Inflammatory macrophage (primary cell): ENCODE measurements at places on chromosomes 2 and 18.

DNA sequence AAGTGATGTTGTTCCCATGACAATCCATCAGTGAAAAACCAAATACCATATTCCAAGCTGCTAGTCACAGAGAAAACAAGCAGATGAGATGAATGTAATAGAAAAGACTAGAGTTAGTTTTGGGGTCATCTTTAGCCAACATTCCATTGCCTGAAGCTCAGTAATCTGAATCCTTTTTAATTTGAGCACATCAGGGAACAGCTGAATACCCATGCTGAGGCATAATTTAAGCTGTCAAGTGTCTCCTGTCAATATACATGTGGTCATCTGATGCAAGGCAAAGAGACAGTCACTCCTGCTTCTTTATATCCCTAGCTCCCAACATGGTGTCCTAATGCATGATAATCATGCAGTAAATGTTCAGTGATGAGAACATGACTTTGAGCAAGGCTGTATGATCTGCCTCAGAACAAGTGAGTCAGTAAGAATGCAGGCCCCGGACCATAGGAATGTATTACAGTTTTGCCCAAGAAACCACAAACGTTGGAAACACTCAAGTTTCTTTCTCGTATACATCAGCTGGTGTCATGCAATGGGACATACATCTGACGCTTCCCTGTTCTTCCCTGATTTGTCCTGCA, 48.0 kb downstream of the CDK15 start:
- no peak for DNase-seq

DNA sequence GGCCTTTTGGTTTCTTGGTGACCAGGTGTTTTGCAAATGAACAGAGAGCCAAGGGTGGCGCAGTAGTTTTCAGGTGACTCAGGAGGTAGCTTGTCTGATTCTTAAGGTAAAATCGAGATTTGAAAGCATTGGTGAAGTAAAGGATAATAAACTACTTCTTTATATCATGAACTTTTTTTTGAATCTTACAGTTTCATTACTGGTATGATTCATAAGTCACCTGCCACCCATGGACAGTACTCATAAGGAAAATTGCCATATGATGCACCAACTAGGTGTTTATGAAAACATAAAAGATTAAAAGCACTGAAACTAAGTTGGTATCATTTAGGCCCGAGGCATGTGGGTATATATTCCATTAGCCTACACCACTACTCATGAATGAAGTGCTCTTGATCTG, 84.1 kb upstream of the MGAT5 start:
- DNase-seq, result no peak

GRCh38 chr18:39425172-39425850, 1859.7 kb upstream of the CELF4 start:
- no peak for DNase-seq

- no peak for DNase-seq
Observed at GRCh38 chr2:234447189-234447588, 49.7 kb downstream of the ARL4C start.

- DNase-seq, result no peak
Observed at GRCh38 chr2:43675646-43676321, 445 bp downstream of the C1GALT1C1L start.

DNA sequence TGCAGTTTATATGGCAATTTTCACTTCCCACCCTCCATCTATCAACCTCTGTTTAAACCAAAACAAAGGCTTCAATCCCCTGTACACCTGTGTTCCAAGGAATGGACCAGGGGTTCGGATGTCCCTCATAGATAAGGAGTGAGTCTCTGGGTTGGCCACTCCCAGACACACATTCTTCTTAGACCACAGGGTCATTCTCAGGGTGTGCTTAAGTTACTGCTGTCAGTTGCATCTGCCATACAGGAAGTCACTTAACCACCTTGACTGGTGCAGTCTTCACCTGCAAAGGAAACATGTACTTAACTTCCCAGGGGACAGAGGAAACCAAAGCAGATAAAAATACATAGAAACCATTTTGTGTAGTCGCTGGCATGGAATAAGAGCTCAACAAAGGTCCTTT, 151.0 kb upstream of the NDUFV2 start:
- DNase-seq, result no peak

DNA sequence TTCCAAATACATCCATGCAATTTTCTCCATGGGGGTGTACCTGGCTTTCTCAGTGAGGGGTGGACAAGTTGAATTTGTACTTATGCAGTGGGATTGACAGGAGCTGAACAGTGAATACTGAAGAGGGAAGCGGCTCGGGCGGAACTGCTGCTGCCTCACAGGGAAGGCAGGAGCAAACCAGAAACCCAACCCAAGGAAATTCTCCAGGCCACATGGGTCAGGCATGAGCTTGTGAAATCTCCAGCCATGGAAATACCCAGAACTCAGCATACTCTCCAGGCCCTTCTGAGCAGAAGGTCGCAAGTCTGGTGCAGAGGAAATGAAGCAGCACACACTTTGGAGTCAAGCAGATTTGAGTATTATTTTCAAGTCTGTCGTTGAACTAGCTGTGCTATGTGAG, 26.5 kb upstream of the INO80C start:
- DNase-seq, result peak; percentile 67

DNA sequence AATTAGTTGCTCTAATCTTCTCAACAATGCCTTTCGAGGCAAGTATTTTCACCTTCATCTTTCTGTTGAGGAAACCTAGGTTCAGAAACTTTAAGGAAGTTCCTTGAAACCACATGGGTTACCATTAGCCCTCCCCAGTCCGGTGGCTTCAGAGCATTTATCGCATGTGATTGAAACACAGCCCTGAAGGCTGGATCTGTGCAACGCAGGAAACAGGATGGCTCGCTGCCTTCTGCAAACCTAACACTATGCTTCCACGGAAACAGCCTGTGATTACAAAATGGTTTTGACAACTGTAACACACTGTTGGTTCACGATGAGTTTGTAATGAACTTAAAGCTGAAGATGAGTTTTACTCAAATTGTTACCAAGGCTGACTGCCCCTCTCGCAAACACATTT, 68.5 kb downstream of the EPB41L3 start:
- DNase-seq, result peak; percentile 90

DNA sequence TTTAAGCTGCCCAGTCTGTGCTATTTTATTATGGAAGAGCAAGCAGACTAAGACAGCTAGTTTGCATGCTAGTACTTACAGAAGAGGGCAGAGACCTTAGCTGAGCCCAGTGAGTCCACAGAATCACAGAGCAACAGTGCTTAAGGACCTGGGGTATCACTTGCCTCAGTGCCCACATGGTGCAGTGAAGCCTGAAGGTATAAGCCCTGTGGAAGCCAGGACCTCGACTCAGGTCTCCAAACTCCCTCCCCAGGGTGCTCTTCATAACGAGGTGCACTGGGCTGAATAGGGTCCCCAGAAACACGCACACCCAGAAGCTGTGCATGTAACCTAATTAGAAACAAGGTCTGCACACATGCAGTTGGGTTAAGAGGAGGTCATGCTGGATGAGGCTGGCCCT, 718.1 kb downstream of the GALR1 start:
- DNase-seq, result no peak

DNA sequence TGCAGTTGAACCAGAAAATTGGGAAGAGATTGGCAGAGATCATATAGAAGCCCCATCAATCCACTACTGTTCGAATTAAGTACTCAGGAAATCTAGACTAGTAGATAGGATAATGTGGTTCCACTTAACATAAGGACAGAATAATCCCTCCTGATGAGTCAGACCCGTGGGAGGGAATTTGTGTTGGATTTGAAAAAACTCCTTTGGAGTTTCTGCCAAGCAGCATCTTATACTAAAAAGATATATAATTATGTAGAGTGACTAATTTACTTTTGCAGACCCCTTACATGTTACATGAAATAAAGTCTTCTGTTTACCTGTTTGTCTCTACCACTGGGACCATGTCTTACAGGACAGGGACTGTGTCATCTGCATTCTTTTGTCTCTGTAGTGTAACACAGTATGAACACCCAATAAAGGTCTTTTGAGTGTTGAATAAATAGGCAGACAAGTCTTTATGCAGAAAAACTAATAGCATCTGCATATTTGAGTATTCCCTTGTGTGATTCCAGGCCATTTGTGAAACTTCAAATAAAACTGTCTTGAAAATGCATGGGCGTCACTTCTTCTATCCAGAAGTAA, 122.6 kb upstream of the DNAJC10 start:
- DNase-seq, result no peak

- peak; percentile 56 for DNase-seq
Observed at GRCh38 chr2:136207030-136207623, 89.2 kb upstream of the CXCR4 start.

- peak; percentile 9 for DNase-seq
Observed at GRCh38 chr2:148674063-148675020, 29.8 kb downstream of the EPC2 start.

- no peak for DNase-seq
Observed at GRCh38 chr2:14932285-14932684, 299.8 kb downstream of the LRATD1 start.

DNA sequence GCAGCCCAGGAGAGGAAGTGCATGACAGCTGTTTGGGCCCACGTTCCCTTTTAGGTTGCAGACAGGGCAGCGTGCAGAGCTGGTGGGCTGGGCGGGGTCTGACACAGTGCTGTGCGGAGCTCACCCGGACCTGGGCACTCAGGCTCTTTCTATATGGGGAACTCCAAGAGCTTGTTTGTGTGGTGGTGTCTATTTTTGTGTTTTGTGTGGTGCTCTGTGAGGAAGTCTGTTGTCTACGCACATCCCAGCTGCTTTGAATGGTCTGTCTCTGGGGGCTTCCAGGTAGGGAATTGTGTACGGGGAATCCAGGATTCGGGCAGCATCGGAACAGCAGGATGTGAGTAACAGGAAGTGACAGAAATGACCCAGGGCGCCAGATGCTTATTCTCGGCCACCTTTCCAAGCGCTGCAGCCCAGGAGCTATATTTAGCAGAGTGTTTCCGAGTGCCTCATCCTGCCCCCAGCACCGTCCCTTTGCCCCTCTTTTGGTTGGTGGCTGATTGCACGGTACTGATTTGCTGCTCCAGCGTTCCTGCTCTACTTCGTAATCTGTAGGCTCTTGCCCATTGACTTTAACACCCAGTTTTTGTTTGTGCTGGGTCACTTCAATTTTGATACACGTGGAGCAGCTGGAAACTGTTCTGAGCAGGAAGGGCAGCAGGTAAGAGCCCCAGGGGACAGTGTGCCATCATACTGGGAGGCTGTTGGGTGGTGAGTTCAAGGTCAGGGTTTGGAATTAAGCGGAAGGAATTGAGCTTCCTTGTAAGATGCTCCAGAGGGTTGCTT, 64.7 kb downstream of the DGKD start:
- no peak for DNase-seq

DNA sequence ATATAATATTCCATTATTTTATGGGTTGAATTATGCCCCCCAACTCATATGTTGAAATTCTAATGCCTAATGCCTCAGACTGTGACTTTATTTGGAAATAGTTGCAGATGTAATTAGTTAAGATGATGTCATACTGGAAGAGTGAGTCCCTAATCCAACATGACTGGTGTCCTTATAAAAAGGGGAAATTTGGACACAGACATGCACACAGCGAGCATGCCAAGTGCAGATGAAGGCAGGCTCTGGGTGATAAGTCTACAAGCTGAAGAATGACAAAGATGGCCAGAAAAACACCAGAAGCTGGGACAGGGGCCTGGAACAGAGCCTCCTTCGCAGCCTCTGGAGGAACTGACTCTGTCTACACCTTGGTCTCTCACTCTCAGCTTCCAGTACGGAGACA, 10.0 kb upstream of the ASAP2 start:
- peak; percentile 47 for DNase-seq

- DNase-seq, result no peak
Observed at GRCh38 chr2:218717262-218717661, 6.6 kb downstream of the TTLL4 start.

- DNase-seq, result peak; percentile 29
Observed at GRCh38 chr2:234403074-234403473, 93.8 kb downstream of the ARL4C start.

- peak; percentile 87 for DNase-seq
Observed at GRCh38 chr2:10447895-10448575, at the start of gene ODC1. ODC1 (minus strand) TSS chr2:10448327; CDS start chr2:10445032, 3,295 bp downstream.

- no peak for DNase-seq
Observed at GRCh38 chr2:29527947-29528346, 393.4 kb downstream of the ALK start.

GRCh38 chr2:121338281-121338680, 53.3 kb upstream of the TFCP2L1 start:
- no peak for DNase-seq

DNA sequence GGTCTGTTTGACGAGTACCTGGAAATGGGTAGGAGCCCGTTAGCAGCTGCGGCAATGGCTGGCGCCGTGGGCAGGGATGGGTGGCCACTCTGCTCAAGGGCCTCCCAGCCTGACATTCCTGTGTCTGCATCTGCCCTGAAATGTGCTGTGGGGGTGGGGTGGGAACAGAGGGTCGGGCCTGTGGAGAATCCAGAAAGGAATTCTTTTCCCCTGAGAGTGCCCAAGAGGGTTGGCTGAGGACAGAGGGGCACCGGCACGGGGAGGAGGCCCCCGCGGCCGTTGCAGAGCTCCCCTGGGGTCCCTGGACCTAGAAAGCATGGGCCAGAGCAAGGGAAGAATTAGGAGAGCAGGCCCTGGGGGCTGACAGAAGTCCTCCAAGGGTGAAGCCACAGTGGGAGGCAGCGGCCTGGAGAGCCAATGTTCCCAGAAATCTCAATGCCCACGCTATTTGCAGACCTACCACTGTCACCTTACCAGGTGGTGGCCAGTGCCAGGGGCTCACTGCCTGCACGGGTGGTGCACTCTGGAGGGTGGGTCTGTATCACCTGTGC, 27.8 kb downstream of the ANO7 start:
- no peak for DNase-seq

- peak; percentile 91 for DNase-seq
Observed at GRCh38 chr2:64751286-64752260, 97.9 kb upstream of the SERTAD2 start.

- peak; percentile 58 for DNase-seq
Observed at GRCh38 chr2:127067620-127068350, 39.2 kb downstream of the BIN1 start.

- no peak for DNase-seq
Observed at GRCh38 chr2:239245872-239246721, 154.7 kb downstream of the HDAC4 start.

DNA sequence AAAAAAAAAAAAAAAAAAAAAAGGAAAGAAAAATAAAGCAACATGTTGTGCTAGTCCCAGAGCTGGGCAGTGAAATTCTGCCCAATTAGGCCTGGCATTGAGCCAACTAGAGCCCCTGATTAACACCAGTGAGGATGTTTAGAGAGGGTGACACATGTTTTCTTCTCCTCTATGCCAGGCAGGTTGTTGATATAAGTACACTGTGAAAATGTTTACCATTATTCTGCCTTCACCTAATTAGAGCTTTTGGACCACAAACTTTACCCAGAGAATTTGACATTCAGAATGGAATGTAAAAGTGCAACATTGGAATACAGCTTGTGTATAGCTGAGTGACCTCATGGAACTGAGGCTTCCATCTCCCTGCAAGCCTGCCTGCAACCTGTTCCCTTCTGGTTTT, 95.9 kb upstream of the MSH2 start:
- no peak for DNase-seq
